Activated T-cell treated with anti-CD3 and anti-CD28 coated beads, Interleukin-2, amount 50 U/mL, for 72 hours (primary cell): ENCODE measurements at places on chromosomes 16 and 17. TPM values are rescaled to one million over a fixed set of nuclear protein-coding genes. Genes with fewer than 3 reads are reported as not detected.

DNA sequence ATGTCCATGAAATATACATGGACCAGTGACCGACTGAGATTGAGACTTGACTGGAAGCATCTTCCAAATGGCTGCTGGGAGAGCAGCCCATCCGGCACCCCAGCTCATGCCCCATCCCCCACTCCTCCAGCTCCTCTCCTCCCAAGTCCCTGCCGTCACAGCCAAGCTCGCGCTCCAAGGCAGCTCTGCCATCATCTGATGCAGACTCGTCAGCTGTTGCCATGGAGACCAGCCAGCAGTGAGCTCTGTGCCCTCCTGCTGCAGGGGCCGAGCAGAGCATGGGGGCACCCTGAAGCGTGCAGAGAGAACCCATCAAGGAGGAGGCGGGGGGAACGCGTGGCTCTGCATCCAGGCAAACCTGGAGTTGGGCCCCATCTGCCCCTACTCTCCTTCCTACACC, 74.5 kb upstream of the TNRC6C start:
- DNase-seq: no peak

GRCh38 chr16:56910654-56911539, 21.0 kb upstream of the HERPUD1 start:
- no peak for DNase-seq

DNA sequence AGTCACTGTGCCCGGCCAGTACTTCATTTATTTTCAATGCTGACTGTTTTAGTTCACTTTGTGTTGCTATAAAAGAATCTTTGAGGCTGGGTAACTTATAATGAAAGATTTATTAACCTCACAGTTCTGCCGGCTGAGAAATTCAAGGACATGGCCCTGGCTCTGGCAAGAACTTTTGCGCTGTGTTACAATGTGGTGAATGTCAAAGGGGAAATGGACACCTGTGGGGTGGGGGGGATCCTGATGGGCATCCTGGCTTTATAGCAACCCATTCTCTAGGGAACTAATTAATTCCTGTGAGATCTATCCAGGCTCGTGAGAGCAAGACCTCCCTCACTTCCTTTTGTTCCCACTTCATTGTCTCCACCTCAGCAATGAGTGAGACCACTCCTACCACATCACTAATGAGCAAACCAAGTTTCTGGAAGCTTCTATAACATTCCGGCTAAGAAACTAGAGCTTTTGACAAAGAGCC, 17.1 kb upstream of the CDH3 start:
- no peak for DNase-seq

- no peak for DNase-seq
Observed at GRCh38 chr16:58346831-58347371, 45.4 kb upstream of the GINS3 start.

DNA sequence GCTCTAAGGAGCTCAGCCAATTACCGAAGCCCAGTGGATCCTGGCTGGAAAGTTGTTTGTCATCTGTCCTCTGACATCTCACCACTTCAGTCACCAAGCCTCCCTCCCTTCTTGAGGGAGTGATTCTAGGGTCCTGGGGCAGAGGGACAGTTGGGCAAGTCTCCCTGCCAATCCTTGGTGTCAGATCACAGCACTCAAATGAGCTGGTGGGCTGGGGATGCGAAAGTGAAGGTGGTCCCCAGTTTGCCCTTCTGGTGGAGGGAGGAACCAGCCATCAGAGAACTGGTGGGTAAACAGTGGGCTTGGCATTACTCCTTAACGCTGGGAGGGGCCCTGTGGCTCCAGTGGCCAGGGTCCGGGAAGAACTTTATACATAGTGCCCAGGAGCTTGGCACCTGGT, 4.4 kb upstream of the CALB2 start:
- no peak for DNase-seq

- no peak for DNase-seq
Observed at GRCh38 chr16:81782236-81782635, 3.1 kb downstream of the PLCG2 start.

GRCh38 chr16:89562939-89563338, 2.5 kb downstream of the RPL13 start:
- no peak for DNase-seq

- DNase-seq: peak; percentile 72
Observed at GRCh38 chr17:4498461-4499397, at the start of gene SPNS2. Gene SPNS2 (plus strand): TSS chr17:4498881. CDS start chr17:4499048, 167 bp downstream.

GRCh38 chr17:37361543-37361942, 14.2 kb upstream of the C17orf78 start:
- no peak for DNase-seq

GRCh38 chr17:7094652-7095019, 14.6 kb upstream of the CLEC10A start:
- DNase-seq: no peak

DNA sequence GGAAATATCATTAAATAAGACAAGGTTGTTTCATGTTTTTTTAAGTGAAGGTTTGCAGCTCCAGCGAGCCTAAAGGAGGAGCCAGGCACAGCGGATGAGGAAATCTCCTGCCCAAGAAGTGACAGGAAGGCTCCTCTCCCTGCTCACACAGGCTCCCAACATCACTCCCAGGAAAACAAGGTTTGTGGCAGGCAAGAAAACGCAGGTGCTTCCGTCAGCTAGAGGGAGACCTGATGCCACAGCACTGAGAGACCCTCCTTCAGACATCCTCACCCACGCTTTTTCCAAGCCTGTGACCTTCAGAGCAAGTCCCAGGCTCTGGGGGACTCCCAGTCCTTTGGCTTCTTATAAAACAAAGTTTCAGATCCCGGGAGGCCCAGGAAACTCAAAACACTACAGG, 89.7 kb downstream of the ZNF423 start:
- no peak for DNase-seq

The IL17C gene
- 0.41 TPM for total RNA-seq

The IGSF6 gene
- total RNA-seq: 0.28 TPM

The UNC13D gene
- total RNA-seq: 97.6 TPM

The YBX2 gene
- 9.5 TPM for total RNA-seq
